Stimulated activated CD8-positive, alpha-beta memory T cell treated with anti-CD3 and anti-CD28 coated beads, Interleukin-2, amount 100 ng/mL, for 1 hour (primary cell): ENCODE measurements at places on chromosomes 5 and 9.

GRCh38 chr5:61347080-61347479 lies 15.0 kb downstream of the ZSWIM6 start:
- DNase-seq: no peak

DNA sequence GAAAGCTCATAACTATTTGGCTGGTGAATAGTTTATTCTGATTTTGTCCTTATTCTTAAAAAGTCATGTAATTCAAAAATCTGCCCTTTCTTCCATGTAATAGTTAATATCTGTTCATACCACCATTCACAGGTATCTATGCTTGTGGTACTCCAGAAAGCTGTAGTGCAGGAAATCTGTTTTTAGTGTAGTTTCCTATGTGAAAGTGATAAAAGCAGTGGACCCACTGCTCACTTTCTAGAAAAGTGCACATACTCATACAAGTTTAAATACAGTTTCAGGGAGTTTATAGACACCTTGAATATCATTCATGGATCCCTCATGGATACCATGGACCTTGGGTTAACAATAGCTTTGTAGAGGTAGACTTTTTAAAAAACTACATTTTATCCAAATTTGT lies 20.2 kb downstream of the PBX3 start:
- DNase-seq: no peak

DNA sequence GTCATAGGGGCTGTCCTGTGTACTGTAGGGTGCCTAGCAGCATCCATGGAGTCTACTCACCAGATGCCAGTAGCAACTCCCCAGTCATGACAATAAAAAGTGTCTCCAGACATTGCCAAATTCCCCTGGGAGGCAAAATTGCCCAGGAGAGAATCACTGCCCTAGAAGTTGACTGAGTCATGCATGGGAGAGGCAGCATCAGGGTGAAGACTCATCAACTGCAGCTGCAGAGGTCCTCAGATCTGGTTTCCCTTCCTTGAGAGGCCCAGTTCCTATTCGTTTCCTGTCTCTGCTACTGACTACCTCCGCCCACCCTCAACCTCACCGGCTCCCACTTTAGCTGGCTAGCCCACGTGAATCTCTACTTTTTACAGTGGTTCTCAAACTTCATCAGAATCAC lies 88.6 kb upstream of the AGXT2 start:
- no peak for DNase-seq

- no peak for DNase-seq
Measured at GRCh38 chr5:114148253-114148652, 213.6 kb upstream of the KCNN2 start.

GRCh38 chr5:156446526-156446925 lies 119.6 kb downstream of the SGCD start:
- no peak for DNase-seq

GRCh38 chr5:176587398-176587797 lies 22.6 kb downstream of the GPRIN1 start:
- DNase-seq: no peak

DNA sequence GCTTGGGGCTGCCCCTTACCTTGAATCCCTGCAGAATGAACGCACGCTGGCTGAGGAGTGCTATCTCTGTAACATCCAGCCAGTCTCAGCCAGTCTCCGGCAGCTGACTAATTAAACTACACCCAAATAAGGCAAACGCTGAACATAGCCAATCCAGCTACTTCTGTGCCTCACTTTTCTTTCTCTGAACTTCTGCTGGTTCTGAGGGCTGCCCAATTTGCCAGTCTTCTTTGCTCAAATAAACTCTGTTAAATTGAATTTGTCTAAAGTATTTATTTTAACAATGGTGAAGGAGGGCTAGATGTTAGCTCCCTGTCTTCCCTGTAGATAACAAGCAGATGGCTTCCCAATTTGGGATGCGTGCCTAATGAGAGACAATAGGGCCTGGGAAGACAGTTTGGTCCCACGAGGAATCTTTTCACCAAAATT lies 154.0 kb upstream of the NFIL3 start:
- no peak for DNase-seq

DNA sequence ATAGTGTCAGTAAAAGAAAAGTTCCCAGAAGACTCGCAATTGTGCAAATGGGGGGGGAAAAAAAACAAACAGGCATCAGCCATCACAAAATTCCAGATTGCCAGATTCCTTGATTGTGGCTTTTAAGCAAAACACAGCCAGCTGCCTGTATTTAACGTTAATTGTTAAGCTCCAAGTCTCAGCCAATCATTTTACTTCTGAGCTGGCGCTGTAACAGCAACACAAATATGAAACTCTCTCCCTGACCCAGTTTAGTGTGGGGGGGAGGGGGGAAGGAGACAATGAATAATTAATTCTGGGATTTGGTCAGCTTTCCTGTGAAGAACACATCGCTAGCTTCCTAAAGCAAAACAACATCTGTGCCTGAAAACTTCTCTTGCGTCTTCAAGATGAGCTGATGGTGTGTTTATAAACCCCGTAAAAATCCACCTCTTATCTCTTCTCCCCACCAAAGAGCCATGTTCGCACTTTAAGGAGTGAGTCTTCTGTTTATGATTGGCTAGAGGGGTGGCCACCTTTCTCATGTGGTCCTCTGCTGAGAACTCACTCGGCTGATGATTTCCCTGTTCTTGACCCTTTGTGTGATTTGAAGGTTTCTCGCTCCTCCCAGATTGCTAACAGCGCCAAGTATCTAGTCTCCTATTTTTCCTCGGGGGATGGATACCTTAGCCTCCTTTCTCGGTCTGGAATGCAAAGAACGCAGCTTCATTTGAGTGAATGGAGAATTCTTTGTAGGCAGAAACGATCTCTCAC lies 160.2 kb upstream of the DAPK1 start:
- DNase-seq: no peak

GRCh38 chr5:157571357-157571827 lies 4.2 kb downstream of the ADAM19 start:
- DNase-seq: no peak

DNA sequence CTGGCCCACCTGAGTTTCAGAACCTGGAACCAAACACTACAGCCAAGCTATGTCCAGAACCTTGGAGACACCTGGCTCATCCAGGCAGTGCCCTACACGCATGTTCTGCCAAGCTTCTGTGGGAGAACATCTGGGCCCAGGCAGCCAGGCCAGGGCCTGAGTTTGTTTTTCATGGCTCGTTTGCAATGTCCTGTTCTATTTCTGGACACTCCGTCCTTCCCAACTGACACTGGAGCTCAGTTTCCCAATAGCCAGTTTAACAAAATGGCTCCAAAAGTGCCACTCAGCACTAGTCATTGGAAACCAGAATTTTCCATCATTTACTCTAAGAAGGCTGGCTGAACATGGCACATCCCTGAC lies 38.6 kb downstream of the SH3RF2 start:
- no peak for DNase-seq

GRCh38 chr9:7973123-7973522 lies 173.5 kb upstream of the DMAC1 start:
- no peak for DNase-seq

GRCh38 chr5:74169701-74170100 lies 470.8 kb downstream of the ENC1 start:
- no peak for DNase-seq

GRCh38 chr9:136832581-136832980 lies 9.7 kb upstream of the AJM1 start:
- no peak for DNase-seq

- no peak for DNase-seq
Measured at GRCh38 chr5:151179489-151179840, 21.9 kb upstream of the ANXA6 start.

DNA sequence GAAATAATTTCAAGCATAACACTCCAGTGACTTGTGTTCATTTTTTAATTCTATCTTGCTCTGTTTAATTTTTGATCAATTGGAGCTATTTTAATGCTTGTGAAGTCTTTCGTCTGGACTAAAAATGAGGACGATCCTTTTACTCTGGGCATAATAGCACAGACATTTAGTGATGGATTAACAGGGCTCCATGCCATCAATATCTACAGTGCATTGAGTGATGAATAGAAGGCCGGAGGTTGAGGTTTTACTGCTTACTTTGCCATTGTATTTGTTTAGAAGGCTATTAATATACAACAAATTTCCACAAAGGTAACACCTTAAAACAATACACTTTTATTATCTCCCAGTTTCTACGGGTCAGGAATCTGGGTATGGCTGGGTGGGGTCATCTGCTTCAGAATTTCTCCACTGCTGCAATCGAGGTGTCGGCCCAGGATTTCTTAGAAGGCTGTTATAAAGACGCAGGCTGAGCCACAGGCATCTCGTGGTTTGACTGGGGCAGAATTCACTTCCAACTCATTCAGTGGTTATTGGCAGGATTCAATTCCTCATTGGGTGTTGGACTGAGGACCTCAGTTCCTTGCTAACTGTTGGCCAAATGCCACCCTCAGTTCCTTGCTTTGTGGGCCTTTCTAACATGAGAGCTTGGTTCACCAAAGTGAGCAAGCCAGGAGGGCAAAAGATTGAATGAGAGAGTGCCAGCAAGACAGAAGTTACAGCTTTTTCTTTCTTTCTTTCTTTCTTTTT lies 265.4 kb upstream of the VLDLR start:
- no peak for DNase-seq

GRCh38 chr9:38108326-38108725 lies 39.3 kb upstream of the SHB start:
- no peak for DNase-seq

GRCh38 chr5:103410172-103410571 lies 151.6 kb downstream of the MACIR start:
- DNase-seq: no peak

- DNase-seq: no peak
Measured at GRCh38 chr5:10343486-10343885, 10.0 kb upstream of the MARCHF6 start.

GRCh38 chr9:122339579-122339978 lies 31.2 kb upstream of the PTGS1 start:
- DNase-seq: no peak

GRCh38 chr5:68384936-68385594 lies 169.5 kb downstream of the PIK3R1 start:
- no peak for DNase-seq

DNA sequence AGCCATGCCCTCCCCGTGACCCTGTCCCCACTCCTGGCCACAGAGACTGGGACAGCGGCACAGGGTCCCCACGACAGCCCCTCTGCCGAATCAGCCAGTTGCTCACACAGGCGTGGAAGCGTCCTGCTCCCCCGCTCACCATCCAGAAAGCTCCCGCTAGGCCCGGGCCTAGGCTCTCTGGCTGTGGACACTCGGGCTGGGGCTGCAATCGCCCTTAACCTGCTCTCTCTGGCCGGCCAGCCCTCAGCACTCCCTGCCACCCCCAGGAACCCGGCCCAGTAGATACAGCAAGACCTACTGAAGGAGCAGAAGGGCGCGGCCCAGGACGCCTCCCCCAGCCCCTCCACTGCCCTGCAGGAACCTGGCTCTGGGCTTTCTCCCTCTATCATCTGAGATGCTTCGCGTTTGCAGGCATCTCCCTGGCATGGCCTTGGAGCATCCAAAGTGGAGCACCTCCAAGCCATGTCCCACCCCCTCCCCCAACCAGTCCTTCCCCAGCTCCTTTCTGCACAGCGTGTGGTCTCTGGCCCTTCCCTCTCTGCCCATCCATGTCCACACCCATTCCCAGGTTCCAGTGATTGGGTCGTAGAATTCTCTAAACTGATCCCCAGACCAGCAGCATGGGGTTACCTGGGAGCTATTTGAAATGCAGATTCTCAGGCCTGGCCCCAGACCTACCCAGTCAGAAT lies 113.7 kb upstream of the LMX1B start:
- no peak for DNase-seq

- DNase-seq: no peak
Measured at GRCh38 chr5:90461288-90461687, 13.3 kb downstream of the MBLAC2 start.

DNA sequence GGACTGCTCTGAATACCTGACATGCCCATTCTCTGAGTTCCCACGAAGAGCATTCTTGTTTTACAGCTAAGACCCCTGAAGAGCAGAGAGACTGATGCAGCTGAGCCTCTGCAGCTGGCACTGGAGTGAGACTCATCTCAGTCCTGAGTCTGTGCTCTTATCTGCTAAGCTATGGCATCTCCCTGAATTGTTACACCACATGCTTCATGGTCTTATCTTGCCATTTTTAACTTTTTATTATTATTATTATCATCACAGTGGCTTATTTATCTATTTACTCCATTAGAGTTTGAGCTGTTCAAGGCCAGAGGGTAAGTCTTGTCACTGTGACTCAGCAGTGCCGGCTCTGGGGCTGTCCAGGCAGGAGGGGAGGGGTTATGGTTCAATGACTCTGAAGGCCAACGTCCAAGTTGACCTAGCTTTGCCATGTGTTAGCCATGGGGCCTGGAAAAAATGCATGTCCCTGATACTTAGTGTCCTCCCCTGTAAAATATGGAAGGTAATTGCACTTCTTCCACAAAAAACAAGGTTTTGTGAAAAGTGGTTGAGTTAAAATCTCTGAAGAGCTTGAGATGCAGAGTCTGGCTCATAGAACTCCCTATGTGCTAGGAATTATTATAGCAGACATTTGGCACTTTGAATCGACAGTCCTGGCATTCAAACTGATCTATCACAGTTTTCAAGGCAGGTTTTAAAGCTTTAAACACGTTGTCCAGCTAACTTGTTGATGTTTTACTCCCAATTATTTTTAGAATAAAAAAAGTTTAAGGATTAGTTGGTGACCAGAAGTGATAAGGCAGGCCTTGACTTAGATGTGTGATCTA lies 94.6 kb downstream of the ALDH1A1 start:
- DNase-seq: no peak

- no peak for DNase-seq
Measured at GRCh38 chr9:78292716-78293497, 4.0 kb upstream of the PSAT1 start.

GRCh38 chr9:1913631-1914330 lies 101.4 kb upstream of the SMARCA2 start:
- DNase-seq: no peak

DNA sequence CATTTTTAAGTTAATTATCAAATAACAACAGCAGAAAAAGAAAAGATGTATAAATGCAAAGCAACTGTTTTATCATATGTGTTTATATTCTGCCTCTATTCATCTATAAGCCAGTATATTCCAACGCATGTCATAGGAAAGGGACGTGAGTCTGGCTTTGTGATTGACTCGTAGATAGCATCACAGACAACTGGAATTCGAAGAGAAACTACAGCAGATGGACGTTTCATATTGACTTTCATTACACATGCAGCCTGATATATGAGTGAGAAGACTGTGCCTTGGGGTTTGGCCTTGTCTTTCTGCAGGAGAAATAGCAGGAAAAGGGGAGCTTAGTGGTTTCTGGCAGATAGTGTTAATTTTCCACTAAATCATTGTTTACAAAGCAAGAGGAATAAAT lies 1111.9 kb downstream of the MAT2B start:
- DNase-seq: no peak

DNA sequence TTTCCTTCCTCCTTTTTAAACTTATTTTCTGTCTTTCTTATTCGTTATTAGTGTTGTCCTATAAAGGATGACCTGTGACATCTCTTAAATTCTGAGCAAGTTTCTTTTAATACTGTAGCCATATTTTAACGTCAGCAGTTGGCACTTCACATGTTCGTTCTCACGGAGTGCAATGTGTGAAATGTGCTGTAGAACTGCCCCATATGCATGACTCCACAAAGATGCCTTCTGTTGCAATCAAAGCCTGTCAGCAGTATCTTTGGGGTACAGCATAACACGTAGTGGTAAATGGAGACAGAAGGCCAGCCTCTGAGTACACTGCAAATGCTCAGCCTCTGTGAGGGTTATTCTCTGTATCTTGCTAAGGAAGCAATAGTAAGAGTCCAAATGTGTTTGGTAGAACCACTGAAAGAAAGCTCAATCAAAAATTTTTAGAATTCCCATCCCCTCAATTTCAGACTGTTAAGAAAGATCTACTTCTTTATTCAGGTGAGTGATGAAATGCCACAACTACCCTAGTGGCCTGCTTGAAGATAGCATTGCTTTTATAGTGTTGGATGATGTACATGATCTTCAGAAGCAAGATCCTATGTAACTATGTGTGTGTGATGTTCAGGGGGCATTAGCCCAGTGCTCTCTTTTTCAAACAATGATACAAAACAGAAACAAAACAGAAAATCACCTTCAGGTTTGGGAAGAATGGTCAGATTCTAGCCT lies 277.7 kb downstream of the TMEM167A start:
- no peak for DNase-seq
